Aorta (tissue), 5 donors: ENCODE measurements at places on chromosomes 11 and 22.

DNA sequence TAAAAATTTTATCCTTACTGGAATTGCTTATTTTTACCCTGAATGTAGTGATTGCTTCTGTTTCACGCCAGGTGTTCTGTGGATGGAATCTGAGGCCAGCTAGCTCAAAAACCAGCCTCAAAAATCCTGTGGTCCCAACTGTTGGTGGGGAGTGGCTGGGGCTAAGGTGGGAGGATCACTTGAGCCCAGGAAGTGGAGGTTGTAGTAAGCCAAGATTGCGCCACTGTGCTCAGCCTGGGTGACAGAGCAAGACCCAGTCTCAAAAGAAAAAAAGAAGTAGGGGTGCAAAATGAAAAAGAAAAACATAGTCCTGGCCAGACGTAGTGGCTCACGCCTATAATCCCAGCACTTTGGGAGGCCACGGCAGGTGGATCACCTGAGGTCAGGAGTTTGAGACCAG is 27.0 kb upstream of the SLC5A1 start:
- no peak for DNase-seq

GRCh38 chr11:84714316-84714780 is 912.8 kb downstream of the DLG2 start:
- DNase-seq = no peak

- DNase-seq = no peak
Observed at GRCh38 chr11:3382613-3383285, 3.8 kb upstream of the ZNF195 start.

DNA sequence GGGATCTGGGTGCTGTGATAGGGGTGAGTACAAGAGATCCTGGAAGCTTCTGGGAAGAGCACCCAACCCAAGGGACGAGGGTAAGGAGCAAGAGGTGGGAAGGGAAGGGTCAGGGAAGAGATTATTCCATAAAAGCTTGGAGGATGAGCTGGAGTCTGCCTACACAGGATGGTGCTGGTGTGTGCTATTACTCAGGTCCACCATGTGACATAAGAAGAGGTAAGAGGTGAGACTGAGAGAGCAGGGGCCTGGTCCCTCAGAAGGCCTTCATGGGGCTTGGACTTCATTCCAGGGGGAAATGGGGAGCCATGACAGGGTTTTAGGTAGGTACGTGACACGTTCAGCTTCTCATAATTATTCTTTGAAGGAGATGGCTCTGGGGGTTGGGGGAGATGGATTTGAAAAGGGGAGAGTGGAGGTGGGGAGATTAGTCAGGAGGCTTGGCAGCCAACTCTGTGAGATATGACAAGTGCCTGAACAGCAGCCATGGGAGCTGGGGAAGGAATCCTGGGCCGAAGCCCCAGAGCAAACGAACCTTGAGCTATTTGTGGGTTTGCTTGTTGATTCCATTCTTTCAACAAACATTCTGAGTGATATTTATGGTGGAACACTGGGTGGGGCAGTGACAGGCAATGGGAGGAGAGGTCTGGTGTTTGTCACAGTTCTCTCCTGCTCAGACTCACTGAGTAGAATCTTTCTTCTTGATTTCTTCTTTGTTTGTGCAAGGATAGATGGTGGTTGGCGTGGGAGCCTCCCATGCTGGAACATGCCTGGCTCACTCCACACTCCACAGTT is 11.2 kb upstream of the NCAM1 start:
- no peak for DNase-seq

GRCh38 chr11:70732023-70732880 is 333.9 kb downstream of the CTTN start:
- peak; percentile 37 for DNase-seq

GRCh38 chr11:64305691-64306562 is 603 bp downstream of the ESRRA start:
- DNase-seq = peak; percentile 78

DNA sequence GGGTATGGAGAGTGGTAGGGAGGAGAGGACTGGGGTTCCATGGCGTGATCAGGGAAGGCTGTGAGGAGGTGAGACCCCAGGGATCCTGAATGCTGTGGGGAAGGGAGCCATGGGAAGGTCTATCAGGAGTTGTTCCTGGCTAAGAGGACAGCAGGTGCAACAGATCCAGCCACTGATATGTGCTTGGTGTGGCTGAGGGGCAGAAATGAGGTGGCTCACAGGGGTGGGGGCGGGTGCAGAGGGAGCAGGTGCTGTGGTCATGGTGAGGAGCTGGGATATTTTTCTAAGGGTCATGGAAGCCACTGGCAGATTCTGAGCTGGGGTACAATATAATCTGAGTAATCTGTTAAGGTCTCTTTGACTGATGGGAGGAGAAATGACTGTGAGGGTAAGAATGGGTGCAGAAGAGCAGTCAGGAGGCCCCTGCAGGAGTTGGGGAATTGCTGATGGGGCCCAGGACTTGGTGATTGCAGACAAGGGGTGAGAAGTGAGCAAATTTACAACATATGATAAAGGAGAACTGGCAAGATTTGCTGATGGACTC is 31.3 kb upstream of the DMC1 start:
- no peak for DNase-seq

- DNase-seq = peak; percentile 71
Observed at GRCh38 chr22:49574881-49575702, 252.6 kb downstream of the BRD1 start.

GRCh38 chr11:88779577-88779976 is 286.2 kb downstream of the GRM5 start:
- no peak for DNase-seq

- DNase-seq = no peak
Observed at GRCh38 chr11:109304159-109304558, 117.8 kb upstream of the C11orf87 start.

- peak; percentile 12 for DNase-seq
Observed at GRCh38 chr22:17866127-17866526, 91.9 kb upstream of the BID start.

- DNase-seq = peak; percentile 3
Observed at GRCh38 chr11:61112575-61112974, 10.3 kb downstream of the CD5 start.

DNA sequence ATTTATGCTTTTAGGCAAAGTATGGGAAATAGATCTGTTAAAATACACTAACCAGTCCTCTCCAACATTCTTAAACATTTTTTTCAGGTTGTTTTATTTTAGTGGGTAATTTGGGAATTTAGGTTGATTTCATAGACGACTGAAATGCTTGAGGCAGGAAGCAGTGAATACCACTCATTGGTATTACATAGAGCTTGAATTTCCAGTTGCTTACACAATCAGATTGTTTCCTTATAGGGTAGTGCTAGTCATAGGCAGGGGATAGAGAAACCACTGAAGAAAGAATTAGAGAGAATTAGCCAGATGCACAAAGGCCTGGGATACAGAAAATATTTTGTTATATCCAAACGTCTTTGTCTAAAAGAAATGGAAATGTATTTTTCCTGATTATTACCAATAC is 23.9 kb upstream of the LYVE1 start:
- no peak for DNase-seq

DNA sequence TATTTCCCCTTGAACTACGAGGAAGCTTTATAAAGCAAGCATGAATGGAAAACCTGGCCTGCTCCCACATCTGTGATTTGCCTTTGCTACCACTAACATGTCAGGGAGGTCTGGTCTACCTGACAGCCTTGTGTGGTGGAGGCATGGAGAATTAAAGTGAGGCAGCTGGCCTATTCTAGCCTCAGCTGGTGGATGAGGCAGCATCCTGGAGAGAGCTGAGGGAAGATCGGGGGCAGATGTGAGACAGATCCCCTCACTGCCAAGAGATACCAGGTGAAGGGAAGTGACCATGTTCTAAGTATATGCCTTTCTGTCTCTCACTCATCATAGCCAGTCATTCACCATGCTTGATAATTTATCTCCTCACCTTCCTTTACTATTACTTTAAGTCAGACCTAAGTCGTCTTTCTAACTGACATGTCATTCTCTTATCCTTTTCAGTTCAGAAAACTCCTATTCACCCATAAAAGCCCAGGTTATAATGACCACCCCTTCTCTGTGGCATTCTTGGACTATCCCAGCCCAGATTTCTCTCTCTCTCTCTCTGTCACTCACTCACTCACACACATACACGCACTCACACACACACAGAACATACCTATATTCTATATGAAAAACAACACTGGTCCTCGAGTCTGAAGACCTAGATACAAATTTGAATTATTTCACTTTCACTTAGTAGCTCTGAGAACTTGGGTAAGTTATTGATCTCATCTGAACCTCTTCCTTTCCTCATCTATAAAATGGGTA is 90.7 kb downstream of the CSNK2A3 start:
- DNase-seq = no peak

- DNase-seq = no peak
Observed at GRCh38 chr22:33565580-33565995, 354.7 kb downstream of the LARGE1 start.

DNA sequence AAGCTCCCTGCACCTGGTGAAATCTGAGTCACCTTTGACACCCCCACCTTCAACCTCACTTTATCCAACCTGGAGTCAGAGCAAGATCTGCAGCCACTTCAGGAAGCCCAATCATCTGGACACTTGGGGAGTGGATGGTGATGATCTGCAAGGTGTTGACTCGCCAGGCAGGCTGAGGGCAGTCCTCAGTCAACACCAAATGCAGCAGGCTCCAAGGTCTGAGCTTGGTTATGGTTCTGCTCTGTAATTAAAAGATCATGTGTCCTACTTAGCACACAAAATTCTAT is 446.9 kb downstream of the BRD1 start:
- DNase-seq = no peak
